ENCODE measurements at places on chromosomes 6 and 20.

GRCh38 chr6:45648262-45648620 is 270.5 kb upstream of the SUPT3H start:
- no peak for DNase-seq

- DNase-seq = no peak
Observed at GRCh38 chr6:25171301-25171700, 107.9 kb upstream of the CARMIL1 start.

DNA sequence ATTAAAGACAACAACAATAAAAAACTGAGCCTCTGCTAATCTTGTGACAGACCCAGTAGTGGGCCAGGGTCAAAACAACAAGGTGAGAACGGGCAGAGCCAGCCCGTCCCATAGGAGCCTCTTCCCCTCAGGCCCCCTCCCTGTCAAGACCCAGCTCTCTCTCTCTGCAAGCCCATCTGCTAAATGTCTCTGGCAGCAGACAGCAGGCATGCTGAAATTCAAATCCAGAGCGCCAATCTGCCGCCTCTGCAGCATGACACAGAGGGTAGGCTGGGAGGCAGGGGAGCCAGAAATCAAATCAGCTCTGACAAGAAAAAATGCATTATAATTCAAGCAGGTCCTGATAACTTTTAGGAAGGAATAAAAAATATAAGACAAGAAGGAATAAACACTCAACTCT is 26.3 kb downstream of the METTL24 start:
- no peak for DNase-seq

DNA sequence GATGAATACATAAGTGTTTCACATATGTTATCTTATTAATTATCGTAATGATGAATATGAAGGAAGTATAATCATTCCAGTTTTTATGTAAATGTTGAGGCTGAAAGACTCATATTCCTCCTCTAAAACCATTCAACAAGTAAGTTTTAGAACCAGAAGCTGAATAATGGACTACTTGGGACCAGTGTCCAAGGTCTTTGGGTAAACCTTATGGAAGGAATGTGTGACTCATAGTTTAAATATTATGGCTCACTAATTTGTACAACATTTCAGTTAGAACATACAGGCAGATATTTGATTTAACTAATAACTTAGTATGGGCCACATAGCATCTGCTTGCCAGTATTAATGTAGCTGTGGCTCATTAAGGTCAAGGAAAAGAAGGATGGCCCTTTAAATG is 209.6 kb downstream of the TFAP2B start:
- DNase-seq = no peak

GRCh38 chr20:64140061-64140931 is 24.0 kb upstream of the MYT1 start:
- no peak for DNase-seq
